ENCODE measurements at places on chromosomes 4 and X.

GRCh38 chr4:161714022-161714751 lies 449.6 kb downstream of the FSTL5 start:
- DNase-seq: no peak

- no peak for DNase-seq
Measured at GRCh38 chr4:8911316-8912088, 39.9 kb upstream of the HMX1 start.

DNA sequence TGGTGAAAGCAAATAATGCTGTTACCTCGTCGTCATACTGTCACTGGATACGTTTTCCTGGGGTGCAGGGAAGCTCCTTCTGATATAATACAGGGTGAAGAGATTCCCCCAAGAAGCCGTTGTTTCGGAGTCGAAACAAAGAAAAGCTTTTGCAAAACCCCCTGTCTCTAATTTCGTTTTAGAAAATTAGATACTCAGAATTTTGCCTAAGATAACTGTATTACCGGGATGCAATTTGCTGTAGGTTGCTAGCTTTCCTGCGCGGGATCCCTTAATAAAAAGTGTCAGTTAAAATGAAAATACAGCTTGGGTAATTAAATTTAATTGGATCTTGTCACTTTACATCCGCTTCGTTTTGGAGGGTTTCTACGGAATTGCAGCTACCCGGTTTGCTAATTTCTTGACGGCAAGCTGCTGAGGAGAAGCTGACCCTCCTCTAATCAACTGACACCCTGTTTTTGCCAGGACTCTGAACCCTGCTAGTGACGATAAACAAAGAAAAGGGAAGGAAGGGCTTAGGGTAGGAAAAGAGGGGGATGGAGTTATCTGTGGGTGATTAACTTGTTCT lies 174.6 kb downstream of the SHOX start:
- DNase-seq: no peak

DNA sequence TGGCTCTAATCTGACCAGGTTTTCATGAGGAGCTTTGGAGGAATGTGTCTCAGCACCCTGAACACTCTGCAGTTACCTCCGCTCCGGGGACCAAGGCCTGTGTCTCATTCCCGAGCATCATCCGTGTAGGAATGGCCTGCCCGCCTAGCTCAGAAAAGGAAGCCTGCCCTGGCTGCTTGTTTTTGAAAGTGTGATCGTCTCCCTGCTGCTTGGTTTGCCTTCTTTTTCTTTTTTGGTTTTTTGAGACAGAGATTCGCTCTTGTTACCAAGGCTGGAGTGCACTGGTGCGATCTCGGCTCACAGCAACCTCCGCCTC lies 73.3 kb downstream of the CRLF2 start:
- DNase-seq: no peak

DNA sequence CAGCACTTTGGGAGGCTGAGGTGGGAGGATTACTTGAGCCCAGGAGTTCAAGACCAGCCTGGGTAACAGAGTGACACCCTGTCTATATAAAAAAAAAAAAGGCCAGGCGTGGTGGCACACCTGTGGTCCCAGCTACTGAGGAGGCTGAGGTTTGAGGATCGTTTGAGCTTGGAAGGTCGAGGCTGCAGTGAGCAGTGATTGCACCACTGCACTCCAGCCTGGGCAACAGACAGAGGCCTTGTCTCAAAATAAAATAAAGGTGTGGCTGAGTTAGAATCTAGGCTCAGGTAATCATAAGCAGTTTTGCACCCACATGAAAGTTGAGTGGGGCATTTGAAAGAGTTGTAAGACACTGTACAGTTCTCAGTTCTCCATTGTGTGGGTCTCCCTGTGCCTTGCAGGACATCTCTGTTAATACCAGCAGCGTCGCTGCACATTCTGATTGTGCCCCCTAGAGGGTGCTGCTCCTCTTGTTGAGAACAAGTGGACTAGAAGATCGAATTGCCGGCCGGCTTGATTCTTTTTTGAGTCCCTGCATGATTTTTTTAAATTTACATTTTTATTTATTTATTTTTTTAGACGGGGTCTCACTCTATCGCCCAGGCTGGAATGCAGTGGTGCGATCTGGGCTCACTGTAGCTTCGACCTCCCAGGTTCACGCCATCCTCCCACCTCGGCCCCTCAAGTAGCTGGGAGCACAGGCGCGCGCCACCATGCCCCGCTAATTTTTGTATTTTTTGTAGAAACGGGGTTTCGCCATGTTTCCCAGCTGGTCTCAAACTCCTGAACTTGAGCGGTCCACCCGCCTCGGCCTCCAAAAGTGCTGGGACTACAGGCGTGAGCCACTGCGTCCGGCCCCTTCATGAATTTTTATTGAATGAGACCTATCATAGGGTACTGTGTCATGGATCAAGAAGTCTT lies 73.6 kb upstream of the RBMX start:
- no peak for DNase-seq

- no peak for DNase-seq
Measured at GRCh38 chr4:16225167-16225862, 956 bp downstream of the TAPT1 start.

- DNase-seq: no peak
Measured at GRCh38 chr4:76141241-76141640, 7.0 kb downstream of the NUP54 start.

- no peak for DNase-seq
Measured at GRCh38 chr4:123555233-123555806, 158.7 kb downstream of the SPRY1 start.

GRCh38 chrX:41677183-41678060 lies 11.4 kb upstream of the GPR34 start:
- no peak for DNase-seq

DNA sequence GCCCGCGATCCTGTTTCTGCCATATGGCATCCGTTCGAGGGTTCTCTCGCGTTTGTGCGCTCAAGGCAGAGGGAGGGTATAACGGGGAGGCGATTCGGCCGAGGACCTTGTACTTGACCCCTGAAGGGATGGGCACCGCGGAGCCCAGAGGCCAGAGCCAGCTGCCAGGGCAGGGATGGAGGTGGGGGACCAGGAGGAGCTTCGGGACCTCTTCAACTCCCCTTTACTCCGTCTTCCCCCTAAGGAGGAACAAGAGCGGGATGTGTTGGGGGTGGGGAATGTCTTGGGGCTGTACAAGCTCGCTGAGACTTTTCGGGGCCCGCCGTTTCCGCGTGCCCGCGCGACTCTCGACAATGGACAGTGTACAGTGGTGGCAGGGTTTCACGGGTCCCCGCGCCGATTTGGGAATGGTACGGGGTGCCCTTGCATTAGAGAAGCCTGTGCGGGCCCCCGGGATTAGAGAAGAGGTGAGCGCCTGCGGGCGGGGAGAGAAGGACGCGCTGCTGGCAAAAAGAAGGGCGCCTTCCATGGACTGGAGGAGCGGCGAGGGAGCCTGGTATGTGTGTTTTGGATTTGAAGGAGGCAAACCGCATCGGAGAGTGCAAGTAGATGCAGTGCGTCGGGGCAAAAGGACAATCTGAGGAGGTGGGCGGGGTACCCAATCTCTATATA lies 760 bp downstream of the UGT8 start:
- DNase-seq: no peak
